ENCODE measurements at places on chromosomes 6 and 20.
A peak's percentile ranks its signal among the peaks of the same experiment; 100 is the strongest.

DNA sequence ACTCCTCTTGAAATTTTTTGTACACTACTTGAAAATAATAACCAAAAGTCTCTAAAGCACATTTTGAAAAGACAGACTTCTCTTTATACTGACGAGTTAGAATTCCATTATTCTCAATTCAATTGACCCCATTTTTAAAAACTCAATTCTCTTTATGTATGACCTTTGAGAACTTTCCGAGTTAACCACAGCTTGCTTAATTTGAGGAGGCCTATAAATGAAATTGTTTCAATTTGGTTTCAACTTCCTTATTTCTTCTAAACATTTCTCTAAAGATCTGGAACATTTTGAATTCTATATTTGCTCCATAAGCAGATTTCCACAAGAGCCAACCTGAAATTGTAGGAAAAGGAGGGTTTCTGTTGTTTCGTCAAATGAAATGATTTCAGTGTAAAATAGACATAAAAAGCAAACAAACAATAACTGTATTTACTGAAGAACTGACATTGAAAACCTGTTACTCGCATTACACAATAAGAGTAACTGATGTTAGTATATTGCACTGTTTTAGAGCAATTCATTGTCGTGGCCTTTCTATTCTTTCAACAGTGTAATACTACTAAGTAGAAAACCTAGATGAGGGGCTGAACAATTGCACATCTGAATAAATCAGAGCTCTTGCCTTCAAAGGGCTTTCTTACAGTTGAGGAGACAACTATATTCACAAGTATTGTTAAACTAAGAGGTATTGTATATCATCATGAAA, 223.6 kb downstream of the HIVEP2 start:
- DNase-seq: no peak

- DNase-seq: no peak
Observed at GRCh38 chr6:80959034-80959433, 793.4 kb downstream of the TENT5A start.

- DNase-seq: no peak
Observed at GRCh38 chr6:15501826-15502445, 160.9 kb downstream of the DTNBP1 start.

DNA sequence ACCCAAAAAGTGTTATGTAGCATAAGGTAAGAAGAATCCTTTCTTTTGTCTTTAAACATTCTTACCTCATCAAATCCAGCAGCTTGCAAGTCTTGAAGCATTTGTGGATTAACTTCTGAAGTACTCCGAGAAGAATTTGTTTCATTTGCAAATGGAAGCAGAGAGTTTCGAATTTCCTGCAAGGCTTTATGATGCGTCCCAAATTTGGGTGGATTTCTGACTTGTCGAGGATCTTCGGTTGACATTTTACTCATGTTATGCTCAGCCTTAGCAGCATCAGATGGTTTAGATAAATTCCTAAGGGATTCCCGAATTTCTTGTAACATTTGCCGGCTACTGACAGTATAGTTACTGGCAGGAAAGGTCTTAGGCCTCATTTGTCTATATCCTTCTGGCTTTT, 16.2 kb downstream of the LATS1 start:
- no peak for DNase-seq

DNA sequence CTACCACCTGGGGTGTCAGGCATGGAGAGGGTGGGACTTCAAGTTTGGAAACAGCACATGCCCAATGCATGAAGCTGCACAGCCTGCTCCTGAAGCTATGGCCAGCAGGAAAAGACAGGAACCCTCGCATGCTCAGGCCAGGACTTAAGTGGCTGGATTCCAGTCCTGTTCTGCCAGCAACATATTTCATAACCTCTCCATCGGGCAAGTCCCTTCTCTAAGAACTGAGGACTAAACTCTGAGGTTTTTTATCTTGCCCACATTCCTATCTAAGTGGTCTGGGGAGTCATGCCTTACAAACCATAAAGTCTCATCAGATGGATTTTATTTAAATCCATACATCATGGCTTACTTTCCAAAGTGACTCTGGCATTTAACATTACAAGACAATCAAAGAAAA, 27.5 kb upstream of the AGPAT4 start:
- no peak for DNase-seq

DNA sequence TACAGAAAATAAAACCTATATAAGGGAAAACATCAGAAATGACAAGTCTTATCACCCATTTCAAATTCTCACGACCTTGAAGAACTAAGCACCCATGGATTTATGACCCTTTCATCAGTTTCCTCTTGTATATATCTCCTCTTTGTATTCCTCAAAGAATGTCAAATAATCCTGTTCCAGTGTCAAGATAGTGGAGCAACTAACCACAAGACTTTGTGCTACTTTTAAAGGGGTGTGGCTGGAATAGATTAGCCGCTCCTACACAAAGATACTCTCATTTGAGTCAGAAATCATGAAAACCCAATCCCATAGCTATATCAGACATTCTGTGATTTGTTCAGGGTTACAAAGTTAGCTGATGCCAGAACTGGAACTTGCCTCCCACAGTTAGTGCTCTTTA, 6.6 kb downstream of the REPS1 start:
- DNase-seq: no peak

GRCh38 chr6:118896339-118897136, 2.6 kb downstream of the ASF1A start:
- DNase-seq: no peak

DNA sequence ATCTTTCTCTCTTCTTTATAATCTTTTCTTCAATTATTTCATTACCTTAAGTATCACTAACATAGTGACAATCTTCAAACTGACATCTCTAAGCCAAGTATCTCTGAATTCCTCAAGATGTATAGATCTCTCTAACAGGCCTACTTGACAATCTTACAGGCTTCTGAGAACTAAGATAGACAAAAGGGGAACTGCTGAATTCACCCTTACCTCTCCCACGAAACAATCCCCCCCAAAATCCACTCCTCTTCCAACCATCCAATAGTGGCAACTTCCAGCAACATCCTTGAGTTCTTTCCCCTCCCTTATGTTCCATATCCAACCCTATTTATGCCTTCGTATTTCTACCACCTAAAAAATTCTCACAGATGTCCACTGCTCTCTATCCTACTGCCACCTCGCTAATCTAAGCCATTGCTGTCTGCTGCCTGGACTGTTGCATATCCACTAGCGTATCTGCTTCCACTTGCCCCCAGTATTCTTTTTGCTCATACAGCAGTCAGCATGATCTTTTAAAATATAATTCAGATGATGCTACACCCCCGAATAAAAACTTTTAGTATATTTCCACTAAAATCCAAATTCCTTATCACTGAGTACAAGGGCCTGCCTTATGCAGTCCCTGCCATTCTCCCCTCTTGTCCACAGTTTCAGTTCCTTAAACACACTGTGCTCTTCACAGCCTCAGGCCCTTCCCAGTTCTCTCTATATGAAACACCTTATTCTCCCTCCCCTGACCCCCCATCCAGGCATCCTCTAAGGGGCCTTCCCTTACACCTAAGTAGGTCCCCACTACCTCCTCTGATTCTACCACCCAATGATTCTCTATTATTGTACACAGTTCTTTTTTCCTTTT, 8.0 kb downstream of the REPS1 start:
- no peak for DNase-seq

DNA sequence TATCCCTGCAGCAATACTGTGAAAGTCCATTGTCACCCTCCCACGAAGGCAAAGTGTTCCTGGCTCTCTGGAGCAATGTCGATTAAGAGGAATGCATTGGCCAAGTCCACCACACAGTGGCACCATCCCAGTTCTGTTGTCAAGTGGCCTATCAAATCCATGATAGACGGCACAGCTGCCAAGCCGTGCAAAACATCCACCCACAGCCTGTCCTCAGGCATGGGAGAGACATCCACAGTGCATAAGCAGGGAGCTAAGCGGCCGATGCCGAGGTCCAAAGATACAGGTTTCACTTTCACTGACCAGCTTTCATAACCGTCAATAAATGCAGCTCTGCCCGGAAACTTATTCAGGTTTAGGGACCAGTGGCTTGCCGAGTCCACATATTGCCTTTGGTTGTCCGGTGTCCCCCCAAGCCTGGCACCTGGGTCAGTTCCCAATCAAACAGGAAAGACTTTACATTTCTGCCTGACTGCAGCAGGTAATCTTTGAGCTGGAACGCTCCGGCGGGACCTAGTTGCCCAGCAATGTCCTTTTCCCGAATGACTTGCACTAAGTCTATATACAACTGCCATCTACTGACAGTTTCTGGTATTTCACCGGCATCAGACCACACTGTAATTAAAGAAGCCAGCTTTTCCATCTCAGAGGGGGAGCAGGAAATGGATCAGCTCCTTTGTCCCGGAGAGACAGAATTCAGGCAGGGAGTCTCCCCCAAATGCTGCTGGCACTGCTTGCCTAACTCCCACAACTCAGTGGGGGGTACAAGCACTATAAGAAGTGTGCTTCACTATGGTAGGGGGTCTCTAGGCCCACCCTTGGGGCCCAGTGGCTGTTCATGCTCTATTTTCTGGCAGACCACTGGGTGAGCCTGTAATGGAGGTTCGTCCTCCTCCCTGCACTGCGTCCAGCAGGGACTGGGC, 6.3 kb downstream of the ZKSCAN3 start:
- DNase-seq: peak; percentile 70

DNA sequence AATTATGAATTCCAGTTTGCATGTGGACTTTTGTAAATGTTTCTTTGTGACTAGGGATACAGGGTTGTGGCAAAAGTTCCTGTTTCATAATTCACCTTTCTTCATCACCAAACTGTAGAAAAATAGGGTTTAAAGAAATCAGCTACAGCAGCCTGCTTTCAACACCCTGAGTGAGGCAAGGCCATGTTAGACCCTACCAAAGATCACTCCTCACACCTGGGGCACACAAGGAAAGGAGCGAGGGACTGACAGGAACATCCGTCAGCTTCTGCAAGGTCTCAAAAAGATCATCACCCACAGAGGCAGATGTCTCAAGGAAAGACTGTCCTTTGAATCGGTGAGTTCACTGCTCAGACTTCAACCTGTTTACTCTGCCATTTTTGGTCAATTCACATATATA, 10.5 kb upstream of the STX11 start:
- no peak for DNase-seq

DNA sequence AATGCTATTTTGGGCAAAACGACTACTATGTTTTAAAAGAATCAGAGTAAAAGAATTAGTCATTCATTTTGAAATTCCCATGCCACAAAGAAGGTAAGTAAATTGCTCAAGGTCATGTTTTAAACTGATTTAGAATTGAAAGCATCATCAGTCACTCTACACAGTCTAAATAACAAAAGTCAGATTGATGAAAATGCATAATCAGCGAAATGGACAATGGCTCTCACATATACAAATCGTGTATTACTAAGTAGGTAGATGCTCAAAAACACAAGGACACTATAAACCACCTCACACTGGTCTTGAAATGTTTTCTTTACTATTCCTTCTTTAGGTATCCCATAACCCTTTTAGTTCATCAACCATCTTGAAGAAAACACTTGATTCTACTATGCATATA, 135.4 kb downstream of the OPN5 start:
- DNase-seq: no peak

GRCh38 chr20:5913166-5913565, 37.2 kb downstream of the TRMT6 start:
- no peak for DNase-seq

- DNase-seq: no peak
Observed at GRCh38 chr20:25991051-25991755, 294.6 kb upstream of the ZNF337 start.

GRCh38 chr6:47700053-47700452, 1.7 kb downstream of the ADGRF4 start:
- no peak for DNase-seq

GRCh38 chr6:75091467-75092190, 114.2 kb downstream of the COL12A1 start:
- no peak for DNase-seq

- no peak for DNase-seq
Observed at GRCh38 chr6:111306104-111306888, 176.7 kb downstream of the REV3L start.

DNA sequence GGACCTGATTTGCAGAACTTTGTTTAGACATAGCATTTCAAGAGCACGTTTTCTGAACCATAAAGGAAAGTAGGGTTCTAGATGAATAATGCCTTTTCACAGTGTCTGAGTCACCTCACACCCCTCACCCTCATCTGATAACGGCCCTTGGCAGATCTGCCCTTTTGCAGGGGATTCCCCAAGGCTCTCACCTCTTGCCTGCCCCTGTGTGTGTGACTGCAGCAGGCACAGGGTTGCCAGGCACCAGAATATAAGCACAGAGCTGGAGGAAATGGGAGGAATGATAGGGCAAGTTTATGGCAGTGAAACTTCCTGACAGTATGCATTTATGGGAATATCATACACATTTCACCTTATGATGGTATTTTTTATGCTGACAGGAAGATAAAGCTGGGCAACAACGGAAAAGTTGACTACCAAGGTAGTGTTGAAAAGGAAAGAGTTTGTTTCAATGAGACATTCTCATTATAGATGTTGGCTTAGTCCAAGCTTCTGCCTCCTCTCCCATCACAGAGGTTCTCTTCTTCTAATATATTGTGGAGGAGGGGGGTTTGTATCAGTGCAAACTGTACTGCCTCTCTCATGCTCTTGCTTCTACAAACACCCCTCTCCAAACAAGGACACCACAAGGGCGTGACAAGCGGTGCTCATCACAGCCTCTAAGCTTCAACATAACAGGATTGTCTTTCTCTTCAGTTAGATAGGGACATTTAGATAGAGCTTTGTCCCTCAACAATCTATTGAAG, 101.5 kb upstream of the BACH2 start:
- DNase-seq: peak; percentile 95

DNA sequence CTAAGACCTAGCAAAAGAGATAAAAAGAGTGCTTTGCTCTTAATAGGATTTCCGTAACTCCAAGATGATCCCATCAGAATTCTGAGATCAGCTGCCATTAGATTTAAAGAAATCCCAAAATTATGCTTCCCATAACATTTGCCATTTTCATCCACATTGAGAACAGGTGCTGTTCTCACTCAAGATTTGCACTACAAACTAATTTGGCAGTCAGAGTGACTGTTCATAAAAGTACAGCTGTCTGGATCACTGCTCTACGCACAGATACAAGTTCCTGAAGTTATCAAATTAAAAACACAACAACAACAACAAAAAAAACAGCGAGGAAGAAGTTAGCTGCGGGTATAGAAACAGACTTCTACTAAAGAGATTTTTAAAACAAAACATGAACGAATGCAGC, 58.1 kb downstream of the ASCC3 start:
- DNase-seq: no peak

GRCh38 chr20:51651921-51652549, 109.5 kb upstream of the NFATC2 start:
- DNase-seq: no peak

DNA sequence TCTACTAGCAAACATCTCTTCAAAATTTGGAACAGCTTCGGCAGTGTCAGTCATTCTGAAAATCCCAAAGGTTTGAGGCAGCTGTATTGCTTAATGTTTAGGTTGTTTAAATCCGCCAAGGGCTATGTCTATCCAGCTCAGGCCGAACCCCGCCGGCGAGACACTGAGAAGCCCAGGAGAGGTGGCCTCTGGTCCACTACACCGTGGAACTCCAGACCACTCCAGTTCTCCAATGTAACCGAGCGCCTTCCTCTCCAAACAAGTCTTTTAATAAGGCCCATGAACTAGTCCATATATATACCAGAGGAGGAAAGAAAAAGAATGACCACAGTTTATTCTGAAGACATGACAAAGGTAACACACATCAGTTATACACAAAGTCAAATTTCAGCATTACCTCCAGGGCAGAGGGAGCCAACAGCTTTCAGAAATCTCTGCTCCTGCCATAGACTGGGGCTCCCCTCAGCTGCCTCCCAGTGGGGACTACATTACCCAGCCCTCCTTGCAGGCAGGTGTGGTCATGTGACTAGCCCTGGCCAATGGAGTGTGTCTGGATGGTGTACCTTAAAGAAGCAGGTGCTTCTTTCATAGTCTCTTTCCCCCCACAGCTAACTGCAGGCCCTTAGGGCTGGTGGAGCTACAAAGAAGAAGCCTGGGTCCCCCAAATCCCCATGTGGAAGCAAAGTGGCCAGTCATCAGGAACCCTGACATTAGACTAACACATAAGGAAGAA, at the start of gene RAMACL:
RAMACL (minus strand) TSS at position 255 of the 733 bp plus-strand sequence; CDS start at position 54, 201 bp downstream.
- peak; percentile 72 for DNase-seq

All from activated CD8-positive, alpha-beta T cell treated with anti-CD3 and anti-CD28 coated beads for 36 hours (primary cell).